ENCODE measurements at places on chromosomes 12 and 14.

GRCh38 chr12:27158297-27158696 lies 75.9 kb upstream of the C12orf71 start:
- DNase-seq: no peak

GRCh38 chr12:51694146-51694545 lies 103.1 kb downstream of the SCN8A start:
- no peak for DNase-seq

DNA sequence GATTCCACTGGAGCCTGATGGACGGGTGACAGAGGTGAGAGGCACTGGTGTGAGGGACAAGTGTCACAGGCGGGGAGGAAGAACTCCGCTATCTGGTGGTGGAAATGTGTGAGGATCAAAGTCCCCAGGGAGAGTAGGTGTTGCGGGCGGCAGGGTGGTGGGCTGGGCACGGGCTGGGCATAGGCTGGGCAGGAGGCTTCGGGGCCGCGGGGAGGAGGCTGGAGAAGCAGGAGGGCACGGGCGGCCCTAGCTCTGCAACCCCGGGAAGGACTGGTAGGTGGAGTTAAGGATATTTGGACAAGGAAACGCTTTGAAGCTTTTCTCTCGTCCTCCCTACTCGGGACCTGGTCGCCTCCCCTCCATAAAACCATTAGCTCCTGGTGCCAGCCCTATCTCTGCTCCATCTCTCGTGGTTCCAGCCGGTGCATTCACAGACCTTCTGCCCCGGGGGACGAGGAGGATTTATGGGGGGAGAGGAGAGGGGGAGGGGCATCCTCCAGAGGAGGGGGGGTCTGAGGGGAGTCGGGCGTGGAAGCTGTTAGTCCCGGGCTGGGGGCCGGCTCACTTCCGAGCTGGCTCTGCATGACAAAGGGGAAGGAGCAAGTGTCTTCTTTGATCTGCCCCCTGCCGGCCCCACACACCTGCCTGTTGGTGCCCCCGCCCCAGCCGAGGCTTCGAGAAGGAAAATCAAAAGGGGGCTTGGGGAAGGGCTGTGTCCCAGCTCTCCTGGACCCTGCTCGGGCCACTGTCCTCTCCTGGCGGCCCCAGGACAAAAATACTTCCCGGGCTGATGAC lies 504 bp downstream of the WNT5B start:
- no peak for DNase-seq

DNA sequence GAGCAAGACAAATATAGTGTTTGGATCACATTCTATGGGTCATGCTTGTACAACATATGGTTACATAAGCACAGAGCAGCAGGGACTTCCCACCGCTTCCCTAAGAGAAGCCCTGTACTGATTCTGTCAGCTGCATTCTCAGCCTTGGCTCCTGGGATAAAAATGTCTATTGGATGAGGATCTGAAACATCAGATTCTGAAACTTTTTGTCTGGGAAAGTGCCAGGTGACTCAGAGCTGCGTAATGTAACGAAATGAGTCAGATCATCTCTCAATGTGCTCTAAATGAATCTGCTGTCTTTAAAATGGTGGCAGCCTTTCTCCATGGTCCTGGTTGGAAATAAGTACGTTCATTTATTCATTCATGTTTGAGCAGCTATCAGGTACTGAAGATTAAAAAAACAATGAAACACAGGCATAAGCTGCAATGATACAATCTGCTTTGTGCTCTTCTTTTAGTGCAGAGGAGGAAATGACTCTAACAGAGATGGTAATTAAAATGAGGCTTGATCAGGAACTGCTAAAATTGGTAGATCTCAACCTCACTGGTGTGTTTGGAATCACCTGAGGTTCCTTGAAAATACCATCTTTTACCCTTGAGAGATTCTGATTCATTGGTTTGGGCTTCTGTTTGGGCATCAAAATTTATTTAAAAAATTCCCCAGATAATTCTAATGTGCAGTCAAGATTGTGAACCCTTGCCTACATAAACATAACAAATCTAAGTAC lies 99.1 kb upstream of the NAP1L1 start:
- DNase-seq: peak; percentile 96

GRCh38 chr14:106218174-106218573 lies 691.8 kb downstream of the TMEM121 start:
- no peak for DNase-seq

DNA sequence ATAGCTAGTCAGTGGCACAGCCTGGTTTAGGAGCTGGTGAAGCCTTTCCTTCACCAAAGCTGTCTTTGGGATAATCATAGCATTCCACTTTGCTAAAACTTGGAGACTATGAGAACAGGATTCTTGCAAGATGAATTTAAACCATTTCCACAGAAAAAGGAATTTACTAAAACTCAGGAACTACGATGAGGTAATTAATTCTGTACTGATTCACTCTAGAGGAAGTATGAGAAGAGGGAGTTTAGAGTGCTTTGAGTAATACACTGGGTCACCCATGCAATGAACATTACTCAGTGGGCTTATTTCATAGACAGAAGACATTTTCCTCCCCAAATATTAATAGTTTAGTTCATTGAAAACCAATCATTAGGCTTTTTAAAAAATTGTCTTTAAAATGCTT lies 73.0 kb downstream of the RMST start:
- DNase-seq: no peak

- no peak for DNase-seq
Measured at GRCh38 chr14:94360945-94361565, 27.3 kb downstream of the SERPINA1 start.

DNA sequence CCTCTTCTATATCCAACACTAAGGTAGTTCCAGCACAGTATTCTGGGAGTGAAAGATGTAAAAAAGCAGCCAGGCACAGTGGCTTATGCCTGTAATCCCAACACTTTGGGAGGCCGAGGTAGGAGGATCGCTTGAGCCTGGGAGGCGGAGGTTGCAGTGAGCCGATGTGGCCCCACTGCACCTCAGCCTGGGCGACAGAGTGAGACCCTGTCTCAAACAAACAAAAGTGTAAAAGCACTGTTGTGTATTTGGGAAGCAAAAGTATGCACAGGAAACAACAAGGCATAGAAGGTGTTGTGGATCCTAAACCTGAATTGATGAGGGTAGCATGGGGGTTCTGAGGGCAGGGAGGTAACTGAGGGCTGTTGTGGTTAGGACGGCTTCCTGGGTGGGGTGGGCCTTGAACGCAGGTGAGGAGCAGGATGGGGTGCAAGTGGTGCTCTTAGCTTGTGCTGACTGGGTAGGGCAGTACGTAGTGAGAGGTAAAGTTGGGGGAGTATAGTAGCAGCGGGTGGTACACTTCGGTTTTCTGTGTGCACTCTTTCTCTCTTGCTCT lies 64.2 kb downstream of the RASSF3 start:
- no peak for DNase-seq

GRCh38 chr12:60689137-60689536 lies 1093.3 kb downstream of the SLC16A7 start:
- DNase-seq: no peak

- DNase-seq: peak; percentile 61
Measured at GRCh38 chr12:75816897-75817296, 214.7 kb downstream of the PHLDA1 start.

GRCh38 chr12:67618303-67618702 lies 30.2 kb upstream of the DYRK2 start:
- DNase-seq: no peak

DNA sequence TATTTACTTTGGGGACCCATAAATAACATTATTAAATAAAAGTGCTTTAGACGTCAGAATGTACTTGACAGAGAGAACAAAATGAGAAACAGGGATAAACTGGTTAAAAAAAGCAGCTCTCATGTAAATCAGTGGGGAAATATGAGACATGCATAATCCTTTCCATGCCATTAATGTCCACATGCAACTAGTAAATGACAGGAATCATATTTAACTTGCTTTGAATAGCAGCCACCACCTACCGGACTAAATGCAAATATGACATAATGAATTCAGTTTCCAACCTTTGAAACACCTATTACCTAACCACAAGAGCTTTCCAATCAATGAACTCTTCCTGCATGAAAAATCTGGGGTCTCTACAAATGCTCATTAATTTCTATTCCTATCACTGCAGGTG lies 19.6 kb downstream of the FGD6 start:
- DNase-seq: no peak

GRCh38 chr12:89185889-89186288 lies 166.4 kb downstream of the DUSP6 start:
- DNase-seq: peak; percentile 67

GRCh38 chr12:107254258-107254856 lies 161.0 kb upstream of the CRY1 start:
- DNase-seq: no peak

GRCh38 chr12:110316861-110317260 lies 35.8 kb downstream of the ATP2A2 start:
- DNase-seq: peak; percentile 89

DNA sequence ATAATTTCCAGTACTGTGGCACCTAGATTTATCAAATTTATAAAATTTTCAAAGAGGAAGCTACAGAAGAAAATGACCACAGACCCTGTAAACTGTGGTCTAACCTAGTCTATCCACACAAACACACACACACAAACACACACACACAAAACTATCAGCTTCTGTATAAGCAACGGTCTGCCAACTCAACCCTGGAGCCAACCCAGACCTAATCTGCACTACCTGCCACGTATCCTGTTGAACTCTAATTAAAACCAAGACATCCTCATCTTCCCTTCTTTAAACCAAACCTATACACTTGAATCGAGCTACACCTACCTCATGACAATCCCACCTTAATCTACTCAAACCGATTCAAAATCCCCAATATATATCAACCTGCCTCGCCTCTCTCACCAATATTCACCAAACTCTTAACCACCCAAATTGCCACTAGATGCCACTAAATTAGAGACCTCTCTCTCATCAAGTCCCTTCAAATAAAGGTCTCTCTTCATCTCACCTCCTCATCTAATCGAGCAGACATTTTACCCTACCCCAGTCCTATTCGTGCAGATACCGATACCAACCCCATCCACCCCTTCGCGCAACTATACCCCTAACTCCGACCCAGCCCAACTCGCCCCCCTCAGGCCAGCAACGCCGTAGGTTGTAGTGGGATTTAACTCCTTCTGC lies 808 bp downstream of the ACIN1 start:
- DNase-seq: peak; percentile 22

DNA sequence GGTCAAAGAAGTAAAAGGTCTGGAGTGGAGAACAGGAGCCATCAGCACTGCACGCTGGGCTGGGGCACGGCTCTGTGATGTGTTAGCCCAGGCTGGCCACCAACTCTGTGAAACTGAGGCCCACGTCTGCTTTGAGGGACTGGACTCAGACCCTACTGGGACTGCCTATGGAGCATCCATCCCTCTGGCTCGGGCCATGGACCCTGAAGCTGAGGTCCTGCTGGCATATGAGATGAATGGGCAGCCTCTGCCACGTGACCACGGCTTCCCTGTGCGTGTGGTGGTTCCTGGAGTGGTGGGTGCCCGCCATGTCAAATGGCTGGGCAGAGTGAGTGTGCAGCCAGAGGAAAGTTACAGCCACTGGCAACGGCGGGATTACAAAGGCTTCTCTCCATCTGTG lies 7.1 kb downstream of the SUOX start:
- DNase-seq: no peak

All from fibroblast of villous mesenchyme (primary cell).